ENCODE measurements at places on chromosomes 11 and 22.
A peak's percentile ranks its signal among the peaks of the same experiment; 100 is the strongest.

- no peak for DNase-seq
Observed at GRCh38 chr22:30877662-30878515, 90.7 kb downstream of the MORC2 start.

GRCh38 chr22:45226503-45227186 is 14.0 kb downstream of the KIAA0930 start:
- DNase-seq, result no peak

GRCh38 chr11:14872032-14872431 is 20.0 kb downstream of the CYP2R1 start:
- DNase-seq, result no peak

DNA sequence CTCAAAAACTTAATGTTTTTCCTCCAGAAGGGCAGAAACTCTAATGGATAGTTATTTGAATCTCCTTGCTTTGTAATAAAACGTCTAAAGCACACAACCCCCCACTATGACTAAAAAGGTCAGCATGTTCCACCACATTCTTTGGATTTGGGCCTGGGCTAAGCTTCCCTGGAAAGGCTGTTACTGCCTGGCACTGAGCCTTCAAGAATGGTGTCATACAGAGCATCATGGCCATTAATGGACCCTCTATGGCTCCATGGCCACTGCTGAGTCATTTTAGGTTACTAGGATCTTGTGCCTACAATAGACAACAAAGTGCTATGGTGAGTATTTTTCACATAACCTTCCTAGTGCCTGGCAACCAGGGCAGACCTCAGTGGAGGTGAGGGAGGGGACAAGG is 242.6 kb upstream of the FAT3 start:
- DNase-seq, result peak; percentile 94

DNA sequence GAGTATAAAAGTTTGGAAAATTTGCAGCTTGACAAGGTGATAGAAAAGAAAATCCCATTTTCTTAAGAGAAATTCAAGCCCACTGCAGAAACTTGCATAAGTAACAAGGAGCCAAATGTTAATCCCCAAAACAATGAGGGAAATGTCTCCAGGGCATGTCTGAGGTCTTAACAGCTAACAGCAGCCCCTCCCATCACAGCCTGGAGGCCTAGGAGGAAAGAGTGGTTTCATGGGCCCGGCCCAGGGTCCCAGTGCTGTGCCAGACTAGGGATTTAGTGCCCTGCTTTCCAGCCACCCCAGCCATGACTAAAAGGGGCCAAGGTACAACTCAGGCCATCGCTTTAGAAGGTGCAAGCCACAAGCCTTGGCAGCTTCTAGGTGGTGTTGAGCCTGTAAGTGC is 123.7 kb upstream of the TRPC6 start:
- no peak for DNase-seq

GRCh38 chr11:20536784-20537183 is 62.6 kb upstream of the SLC6A5 start:
- no peak for DNase-seq

GRCh38 chr22:19803736-19804267 is 43.2 kb downstream of the TBX1 start:
- no peak for DNase-seq

GRCh38 chr22:41836551-41836950 is 3.6 kb downstream of the SREBF2 start:
- DNase-seq, result no peak

- no peak for DNase-seq
Observed at GRCh38 chr11:126011754-126012153, 50.9 kb downstream of the CDON start.

DNA sequence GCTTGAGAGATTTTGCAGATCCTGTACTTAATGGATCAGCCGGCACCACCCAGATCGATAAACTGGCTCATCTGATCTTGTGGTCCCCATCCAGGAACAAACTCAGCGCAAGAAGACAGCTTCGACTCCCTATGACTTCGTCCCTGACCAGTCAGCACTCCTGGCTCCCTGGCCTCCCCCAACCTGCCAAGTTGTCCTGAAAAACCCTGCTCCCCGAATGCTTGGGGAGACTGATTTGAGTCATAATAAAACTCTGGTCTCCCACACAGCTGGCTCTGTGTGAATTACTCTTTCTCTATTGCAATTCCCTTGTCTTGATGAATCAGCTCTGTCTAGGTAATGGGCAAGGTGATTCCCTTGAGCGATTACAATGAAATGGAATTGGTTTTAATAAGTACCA is 29.5 kb downstream of the OR2AG2 start:
- no peak for DNase-seq

- DNase-seq, result no peak
Observed at GRCh38 chr11:133361689-133361994, 170.7 kb downstream of the OPCML start.

DNA sequence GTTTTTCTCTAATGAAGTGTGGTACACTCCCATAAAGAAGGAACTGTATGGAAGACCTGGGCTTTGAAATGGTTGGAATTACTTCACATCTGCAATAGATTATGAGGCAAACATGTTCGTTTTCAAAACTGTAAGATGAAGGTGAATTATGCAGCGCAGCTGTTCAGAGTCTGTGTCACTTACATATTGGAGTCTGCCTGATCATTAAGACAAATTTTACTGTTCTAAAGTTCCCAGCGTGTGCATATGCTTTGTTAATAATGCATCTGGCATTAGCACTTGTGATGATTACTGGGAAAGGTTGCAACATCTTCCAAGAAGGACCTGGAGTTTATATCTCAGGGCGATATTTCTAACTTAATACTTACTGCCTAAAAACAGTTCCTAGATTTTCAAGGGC is 255.2 kb upstream of the ZC3H12C start:
- peak; percentile 58 for DNase-seq

DNA sequence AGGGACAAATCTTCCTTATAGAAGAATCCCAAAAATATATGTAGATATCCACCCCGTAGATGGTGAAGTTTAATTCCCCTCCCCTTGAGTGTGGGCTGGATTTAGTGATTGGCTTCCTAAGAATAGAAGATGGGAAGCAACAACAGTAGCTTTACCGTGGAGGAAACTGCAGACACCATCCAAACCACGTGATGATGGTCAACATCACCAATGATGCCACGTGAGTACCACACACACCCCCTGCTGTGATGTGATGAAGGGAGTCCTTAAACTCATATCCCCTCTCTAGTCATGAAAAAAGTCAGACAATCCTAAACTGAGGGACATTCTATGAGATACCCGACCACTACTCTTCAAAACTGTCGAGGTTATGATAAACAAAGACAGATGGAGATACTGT is 76.4 kb upstream of the SLC22A12 start:
- DNase-seq, result no peak

- no peak for DNase-seq
Observed at GRCh38 chr22:42160830-42161696, 30.5 kb upstream of the CYP2D6 start.

DNA sequence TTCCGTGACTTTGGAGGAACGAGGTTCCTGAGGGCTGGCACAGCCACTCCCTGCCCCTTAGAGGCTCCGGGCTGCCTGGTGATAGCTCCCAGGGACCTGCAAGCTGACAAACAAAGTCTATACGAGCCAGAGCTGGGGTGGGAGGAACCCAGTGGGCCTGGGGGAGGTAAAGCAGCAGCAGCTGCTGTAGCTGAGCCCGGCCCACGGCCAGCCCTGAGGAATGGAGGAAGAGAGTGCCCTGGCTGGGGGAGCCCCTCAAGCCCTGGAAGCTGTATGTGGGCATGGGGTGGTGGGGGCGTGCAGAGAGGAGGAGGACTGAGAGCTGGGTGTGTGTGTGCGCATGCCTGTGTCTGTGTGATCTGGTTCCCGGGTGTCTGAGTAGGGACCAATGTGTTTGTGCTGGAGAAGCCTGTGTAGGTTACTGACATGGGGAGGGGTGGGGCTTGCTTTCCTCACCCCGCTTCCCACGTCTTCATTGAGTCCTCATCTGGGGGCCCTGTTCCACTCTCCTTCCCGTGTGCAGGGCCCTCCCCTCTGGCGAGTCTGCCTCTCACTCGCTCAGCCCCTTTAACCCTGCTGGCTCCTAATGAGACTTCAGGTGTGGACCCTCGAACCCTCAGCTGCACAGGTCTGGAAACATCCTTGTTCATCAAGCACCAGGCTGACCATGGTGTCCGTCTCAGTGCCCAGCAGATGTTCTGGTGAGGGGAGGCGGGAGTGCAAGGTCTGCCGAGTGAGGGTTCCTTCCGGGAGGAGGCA is 10.8 kb downstream of the ST3GAL4 start:
- no peak for DNase-seq

DNA sequence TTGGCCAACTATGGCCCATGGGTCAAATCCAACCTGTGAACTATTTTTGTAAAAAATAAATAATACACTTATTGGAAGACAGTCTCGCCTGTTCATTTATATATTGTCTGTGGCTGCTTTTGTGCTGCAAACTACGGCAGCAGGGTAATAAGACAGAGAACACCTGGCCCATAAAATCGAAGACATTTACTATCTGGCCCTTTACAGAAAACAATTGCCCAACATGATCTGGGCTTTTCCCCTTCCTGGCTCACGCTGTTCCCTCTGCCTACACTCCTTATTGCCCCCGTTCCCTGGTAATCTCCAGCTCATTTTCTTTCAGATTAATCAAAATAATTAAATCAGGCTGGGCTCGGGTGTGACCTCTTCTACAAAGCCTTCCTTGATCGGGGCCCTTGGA is 5.6 kb downstream of the PLAAT2 start:
- DNase-seq, result no peak

- DNase-seq, result no peak
Observed at GRCh38 chr11:7675631-7676030, 2.3 kb upstream of the CYB5R2 start.

DNA sequence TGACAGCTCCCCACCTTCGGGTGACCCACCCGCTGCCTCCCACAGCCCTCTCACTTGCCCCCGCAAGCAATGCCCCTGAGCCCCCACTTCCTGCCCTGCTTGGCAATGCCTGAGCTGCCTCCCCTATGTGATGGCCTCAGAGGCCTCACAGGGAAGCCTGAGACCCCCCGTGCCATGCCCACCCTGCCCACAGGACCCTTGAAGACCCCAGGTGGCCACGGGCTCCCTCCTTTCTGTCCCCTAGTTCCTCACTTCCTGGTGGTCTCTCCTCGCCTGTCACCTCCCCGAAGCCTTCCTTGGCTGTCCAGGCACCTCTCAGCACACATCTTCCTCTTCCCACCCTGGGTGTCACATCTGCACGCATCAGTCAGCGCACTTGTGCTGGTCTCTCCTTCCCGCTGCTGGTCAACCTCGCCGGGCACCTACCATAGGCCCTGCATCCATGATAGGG is 90.5 kb downstream of the BRD1 start:
- DNase-seq, result no peak

- DNase-seq, result no peak
Observed at GRCh38 chr11:87971354-87971753, 203.9 kb downstream of the RAB38 start.

- no peak for DNase-seq
Observed at GRCh38 chr22:50281957-50282356, 11.8 kb upstream of the MAPK11 start.

GRCh38 chr22:46465793-46466192 is 71.6 kb downstream of the CELSR1 start:
- DNase-seq, result no peak

DNA sequence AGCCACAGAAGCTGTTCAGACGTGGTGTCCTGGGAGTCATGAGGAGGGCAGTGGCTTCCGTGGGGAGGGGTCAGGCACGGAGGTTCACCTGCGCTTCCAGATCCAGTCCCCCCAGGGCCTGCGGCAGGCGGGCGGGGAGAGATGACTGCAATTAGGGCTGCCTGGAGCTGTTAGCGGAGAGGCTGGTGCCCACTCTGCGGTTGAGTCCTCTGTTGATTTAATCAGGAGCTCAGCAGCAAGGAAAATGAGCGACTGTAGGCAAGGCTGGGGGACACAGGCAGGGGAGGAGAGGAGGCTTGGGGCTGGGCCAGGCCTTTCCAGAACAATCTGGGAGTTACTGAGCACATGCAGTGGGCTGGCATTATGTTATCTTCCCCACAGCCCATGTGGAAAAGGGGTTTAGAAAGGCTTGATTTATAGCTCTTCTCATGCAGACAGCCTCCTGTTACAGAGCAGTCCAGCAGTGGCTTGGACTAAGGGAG is 13.1 kb downstream of the PLCB3 start:
- DNase-seq, result no peak

DNA sequence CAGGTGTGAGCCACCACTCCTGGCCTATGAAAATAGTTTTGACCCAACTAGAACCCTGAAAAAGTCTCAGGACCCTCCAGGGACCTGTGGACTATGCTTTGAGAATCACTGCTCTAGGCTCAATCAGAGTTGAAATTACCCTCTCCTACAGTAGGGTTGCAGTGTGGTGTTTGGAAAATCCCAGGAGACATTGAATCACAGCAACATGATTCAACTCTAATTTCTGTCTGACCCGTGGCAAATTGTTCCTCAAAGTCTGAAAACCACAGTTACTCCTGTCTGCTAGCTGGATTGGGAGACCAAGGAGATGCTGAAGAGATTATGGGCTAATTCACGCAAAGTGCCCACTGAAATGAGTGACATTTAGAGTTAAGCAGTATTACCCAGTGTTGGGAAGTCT is 5.4 kb upstream of the MTMR3 start:
- DNase-seq, result peak; percentile 10

Data from fibroblast of skin of left biceps (primary cell).